Activated CD4-positive, alpha-beta T cell treated with anti-CD3 and anti-CD28 coated beads for 36 hours (primary cell): ENCODE measurements at places on chromosomes 7 and 10. TPM values are rescaled to one million over a fixed set of nuclear protein-coding genes. Genes with fewer than 3 reads are reported as not detected.
A peak's percentile ranks its signal among the peaks of the same experiment; 100 is the strongest.

GRCh38 chr7:47647918-47648250, 66.0 kb upstream of the TNS3 start:
- no peak overlapping the region for H3K4me3 ChIP-seq
- no peak overlapping the region for H3K27ac ChIP-seq
- peaks cover 4% of the 10 kb centered on the region for H3K4me1 ChIP-seq
- DNase-seq, result no peak
- H3K27me3 ChIP-seq, result no peaks in the 10 kb centered on the region

Gene CFAP46
- total RNA-seq, result 0.21 TPM

DNA sequence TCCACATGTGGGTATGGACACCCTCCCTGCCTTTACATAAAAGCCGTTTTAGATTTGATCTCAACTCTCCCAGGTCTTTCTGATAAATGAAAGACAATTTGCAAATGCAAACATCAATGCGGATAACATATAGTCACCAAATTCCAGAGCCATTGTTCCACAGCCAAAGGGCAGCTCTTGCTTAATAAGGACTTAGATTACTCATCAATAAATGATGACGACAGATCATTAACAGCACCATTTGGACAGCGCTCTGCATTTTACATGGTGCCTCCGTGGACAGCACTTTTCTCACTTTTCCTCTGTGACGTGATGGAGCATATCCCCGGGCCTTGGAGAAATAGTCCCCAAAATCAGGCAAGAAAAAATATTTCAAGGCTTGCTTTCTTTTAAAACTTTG, 370.3 kb upstream of the CELF2 start:
- DNase-seq, result no peak
- H3K27me3 ChIP-seq, result peaks cover 22% of the 10 kb centered on the region
- H3K4me3 ChIP-seq, result no peak overlapping the region
- H3K4me1 ChIP-seq, result no peaks in the 10 kb centered on the region

Gene ADIRF
- total RNA-seq, result not detected

GRCh38 chr10:102678842-102679289, 34.6 kb downstream of the TRIM8 start:
- DNase-seq, result peak; percentile 53
- H3K27ac ChIP-seq, result no peak overlapping the region
- no peak overlapping the region for H3K4me3 ChIP-seq

DNA sequence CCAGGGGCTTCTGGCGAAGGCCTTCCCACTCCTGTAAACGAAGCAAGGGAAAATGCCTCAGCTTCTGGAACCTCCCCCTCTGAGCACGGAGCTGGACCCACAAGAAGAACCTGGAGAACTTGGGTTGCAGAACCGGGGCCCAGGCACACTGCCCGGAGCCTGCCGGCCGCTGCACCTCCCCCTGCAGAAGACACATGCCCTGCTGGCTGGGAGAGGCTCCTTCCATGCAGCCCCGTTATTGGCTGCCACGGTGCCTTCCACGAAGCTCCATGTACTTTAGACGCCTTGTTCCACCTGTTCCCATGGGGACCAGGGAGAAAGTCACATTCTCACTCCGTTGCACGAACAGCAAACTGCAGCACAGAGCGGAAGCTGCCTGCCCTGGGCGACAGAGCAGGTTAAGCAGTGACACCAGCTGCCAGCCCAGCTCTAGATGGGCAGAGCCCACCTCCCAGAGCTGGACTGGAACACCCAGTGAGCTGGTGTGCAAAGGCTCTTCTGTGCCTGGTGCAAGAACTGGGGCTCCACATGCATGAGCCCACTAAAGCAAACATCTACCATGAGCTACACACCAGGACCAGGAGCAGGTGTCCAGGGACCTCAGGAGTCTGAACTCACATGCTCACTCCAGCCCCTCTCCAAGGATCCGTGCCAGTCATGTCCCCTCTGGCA, 70.1 kb downstream of the TNS3 start:
- H3K36me3 ChIP-seq, result no peaks in the 10 kb centered on the region
- H3K4me1 ChIP-seq, result no peaks in the 10 kb centered on the region
- H3K27me3 ChIP-seq, result no peaks in the 10 kb centered on the region
- DNase-seq, result no peak

GRCh38 chr7:909358-910329, 33.3 kb downstream of the GET4 start:
- peaks cover 10% of the 10 kb centered on the region for H3K4me1 ChIP-seq
- H3K27ac ChIP-seq, result no peak overlapping the region
- peak overlapping the region; percentile 30 for H3K4me3 ChIP-seq
- H3K36me3 ChIP-seq, result no peaks in the 10 kb centered on the region
- DNase-seq, result peak; percentile 37
- H3K27me3 ChIP-seq, result no peaks in the 10 kb centered on the region

DNA sequence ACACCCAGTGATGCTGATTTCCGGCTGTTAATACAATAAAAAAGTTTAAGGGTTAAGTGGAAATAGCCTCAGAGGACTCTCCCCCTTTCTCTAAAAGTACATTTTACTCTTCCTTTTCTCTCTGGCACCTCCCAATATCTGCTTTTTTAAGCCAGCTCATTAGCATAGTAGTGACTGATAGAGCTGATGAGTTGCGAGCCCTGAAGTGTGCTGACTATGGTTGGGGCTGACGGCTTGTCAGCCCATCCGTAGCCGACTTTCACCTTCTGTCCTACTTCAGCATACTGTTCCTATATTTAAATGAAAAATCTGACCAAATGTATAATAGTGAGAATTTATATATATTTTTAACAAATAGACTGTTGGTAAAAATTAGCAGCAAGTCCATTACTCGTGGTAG, 80.0 kb downstream of the SHH start:
- H3K4me1 ChIP-seq, result peaks cover 69% of the 10 kb centered on the region
- H3K27ac ChIP-seq, result no peak overlapping the region
- peaks cover 29% of the 10 kb centered on the region for H3K36me3 ChIP-seq
- no peak for DNase-seq
- H3K4me3 ChIP-seq, result no peak overlapping the region

- DNase-seq, result no peak
- no peaks in the 10 kb centered on the region for H3K27me3 ChIP-seq
- no peak overlapping the region for H3K4me3 ChIP-seq
- no peaks in the 10 kb centered on the region for H3K36me3 ChIP-seq
Measured at GRCh38 chr7:151435103-151435916, 4.6 kb downstream of the CRYGN start.

DNA sequence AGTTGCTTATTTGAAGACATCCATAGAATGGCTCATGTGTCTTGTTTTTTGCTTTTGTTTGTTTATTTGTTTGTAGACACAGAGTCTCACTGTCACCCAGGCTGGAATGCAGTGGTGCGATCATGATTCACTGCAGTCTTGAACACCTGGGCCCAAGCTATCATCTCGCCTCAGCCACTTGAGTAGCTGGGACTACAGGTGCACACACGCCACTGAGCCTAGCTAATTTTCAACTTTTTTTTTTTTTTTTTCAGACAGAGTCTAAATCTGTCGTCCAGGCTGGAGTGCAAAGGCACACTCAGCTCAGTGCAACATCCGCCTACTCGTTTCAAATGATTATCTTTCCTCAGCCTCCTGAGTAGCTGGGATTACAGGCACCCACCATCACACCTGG, 83.3 kb upstream of the KLF6 start:
- H3K36me3 ChIP-seq, result no peaks in the 10 kb centered on the region
- H3K4me1 ChIP-seq, result peaks cover 75% of the 10 kb centered on the region
- H3K27me3 ChIP-seq, result no peaks in the 10 kb centered on the region
- H3K27ac ChIP-seq, result peak overlapping the region; percentile 81
- DNase-seq, result no peak

Gene DDX50
- total RNA-seq, result 61.6 TPM
